ENCODE measurements at places on chromosomes 7 and 10.

GRCh38 chr7:120360918-120361317, 87.9 kb downstream of the KCND2 start:
- DNase-seq, result no peak

- DNase-seq, result no peak
Observed at GRCh38 chr7:29318853-29319718, 124.5 kb downstream of the CHN2 start.

- DNase-seq, result no peak
Observed at GRCh38 chr7:98238976-98239375, 13.1 kb downstream of the TECPR1 start.

GRCh38 chr10:23106331-23107072, 11.1 kb downstream of the MSRB2 start:
- no peak for DNase-seq

DNA sequence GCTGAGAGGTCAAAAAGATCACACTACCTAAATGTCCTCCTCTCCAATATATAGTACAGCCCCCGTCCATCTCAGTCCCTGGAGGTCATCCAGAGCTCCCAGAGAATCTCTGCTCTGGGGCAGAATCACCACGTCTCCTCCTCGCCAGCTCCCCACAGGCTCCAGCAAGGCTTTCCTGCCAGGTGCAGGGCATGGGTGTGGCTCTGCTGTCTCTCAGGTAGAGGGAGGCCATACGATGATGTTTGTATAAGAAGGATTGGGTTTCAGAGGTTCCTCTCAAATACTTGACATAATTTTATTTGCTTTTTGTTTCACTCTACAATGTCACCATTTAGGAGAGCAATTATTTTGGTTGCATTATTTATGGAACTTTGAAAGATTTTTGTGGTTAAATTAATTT, 98.3 kb upstream of the PRSS58 start:
- no peak for DNase-seq

DNA sequence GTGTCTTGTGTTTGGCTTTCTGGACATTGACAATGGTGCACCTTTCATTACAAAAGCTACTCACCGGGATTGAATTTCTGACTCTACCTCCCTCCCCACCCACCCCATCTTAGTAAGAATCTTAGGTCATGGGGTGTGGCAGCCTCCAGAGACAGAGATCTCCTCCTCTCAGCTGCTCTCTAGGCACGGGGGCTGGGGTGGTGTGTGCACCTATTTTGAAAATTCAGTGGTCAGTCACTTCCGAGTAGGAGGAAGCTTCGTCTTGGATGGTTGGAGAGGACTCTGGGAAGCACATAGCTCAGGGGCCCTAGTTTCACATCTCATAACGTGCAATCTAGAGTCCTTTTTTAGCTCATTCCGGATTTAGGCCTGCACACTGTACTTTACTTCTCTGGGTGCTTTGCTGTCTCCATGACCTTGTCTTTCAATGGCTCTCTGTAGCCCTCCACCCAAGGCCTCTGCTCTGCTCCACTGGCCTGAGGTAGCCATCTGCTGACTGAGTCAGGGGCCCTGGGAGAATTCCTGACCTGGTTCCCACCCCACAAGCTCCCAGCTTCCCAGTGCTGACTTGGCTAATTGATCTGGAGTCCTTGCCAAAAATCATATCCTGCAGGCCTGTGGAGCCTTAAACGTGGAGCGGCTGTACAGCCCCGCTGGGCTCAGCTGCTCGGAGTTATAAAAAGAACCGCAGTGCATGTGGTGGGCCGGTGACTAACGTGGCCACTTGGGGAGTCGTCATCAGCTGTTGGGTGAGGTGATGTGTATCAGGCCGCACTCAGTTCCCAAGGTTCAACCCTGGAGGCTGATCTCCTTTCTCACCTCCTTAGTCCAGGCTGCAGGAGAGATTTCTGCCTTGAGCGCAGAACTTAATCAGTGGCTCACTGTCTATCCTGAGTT, 19.3 kb upstream of the ADAMTS14 start:
- DNase-seq, result no peak

DNA sequence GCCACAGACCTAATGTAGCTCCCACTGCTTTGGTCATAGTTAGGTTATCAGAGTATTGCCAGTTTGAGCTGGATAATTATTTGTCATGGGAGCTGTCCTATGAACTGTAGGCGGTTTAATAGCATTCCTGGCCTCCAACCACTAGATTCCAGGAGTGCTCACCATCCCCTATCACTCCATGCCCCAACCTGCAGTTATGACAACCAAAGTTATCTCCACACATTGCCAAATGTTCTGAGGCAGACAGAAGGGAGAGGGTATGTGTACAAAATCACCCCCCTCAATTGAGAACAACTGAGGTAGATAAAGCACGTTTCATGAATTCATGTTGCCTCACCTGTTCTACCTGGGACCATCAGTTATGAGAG, 119.0 kb upstream of the CACUL1 start:
- DNase-seq, result no peak

DNA sequence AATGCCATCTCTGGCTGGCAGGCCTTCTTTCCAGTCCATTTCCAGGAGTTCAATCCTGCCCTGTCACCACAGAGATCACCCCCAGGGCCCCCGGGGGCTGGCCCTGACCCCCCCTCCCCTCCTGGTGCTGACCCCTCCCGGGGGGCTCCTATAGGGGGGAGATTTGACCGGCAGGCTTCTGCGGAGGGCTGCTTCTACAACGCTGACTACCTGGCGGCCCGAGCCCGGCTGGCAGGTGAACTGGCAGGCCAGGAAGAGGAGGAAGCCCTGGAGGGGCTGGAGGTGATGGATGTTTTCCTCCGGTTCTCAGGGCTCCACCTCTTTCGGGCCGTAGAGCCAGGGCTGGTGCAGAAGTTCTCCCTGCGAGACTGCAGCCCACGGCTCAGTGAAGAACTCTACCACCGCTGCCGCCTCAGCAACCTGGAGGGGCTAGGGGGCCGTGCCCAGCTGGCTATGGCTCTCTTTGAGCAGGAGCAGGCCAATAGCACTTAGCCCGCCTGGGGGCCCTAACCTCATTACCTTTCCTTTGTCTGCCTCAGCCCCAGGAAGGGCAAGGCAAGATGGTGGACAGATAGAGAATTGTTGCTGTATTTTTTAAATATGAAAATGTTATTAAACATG, 6.0 kb downstream of the CHPF2 start:
- no peak for DNase-seq

DNA sequence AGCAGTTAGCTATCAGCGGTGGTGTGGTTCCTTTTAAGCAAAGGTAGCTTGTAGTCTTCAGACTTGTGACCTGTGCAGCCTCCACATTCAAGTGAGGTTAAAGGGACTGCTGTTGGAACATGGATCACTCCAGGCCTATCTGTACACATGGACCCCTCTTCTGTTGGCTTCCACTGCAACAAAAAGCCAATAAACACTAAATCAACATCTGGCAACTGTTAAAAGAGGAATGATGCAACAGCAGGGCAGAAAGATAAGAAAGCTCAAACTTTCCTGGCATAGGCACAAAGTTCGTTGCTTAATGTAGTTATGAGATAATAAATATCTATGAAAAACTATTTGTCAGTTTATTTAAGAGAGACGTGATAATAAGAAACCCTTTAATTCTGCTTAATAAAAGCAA, 4.0 kb upstream of the MINPP1 start:
- no peak for DNase-seq

- no peak for DNase-seq
Observed at GRCh38 chr7:31004393-31004792, 40.6 kb downstream of the GHRHR start.

DNA sequence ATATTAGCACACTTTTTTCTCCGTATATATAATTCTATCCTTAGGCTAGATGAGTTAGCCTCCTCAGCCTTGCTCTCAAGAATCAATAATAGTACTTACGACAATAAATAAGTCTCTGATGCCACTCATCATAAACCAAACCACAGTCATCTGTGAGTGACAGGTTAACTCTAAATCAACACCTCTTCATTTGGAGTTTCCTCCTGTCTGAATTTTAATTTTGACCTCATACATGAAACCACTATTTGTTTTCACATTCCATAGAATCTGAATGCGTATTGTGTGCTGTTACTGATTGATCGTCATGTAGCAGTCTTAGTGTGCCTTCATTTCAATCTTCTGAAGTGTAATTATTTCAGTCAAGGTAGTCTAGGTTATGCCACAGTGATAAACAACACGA, 85.8 kb downstream of the HGF start:
- DNase-seq, result no peak

DNA sequence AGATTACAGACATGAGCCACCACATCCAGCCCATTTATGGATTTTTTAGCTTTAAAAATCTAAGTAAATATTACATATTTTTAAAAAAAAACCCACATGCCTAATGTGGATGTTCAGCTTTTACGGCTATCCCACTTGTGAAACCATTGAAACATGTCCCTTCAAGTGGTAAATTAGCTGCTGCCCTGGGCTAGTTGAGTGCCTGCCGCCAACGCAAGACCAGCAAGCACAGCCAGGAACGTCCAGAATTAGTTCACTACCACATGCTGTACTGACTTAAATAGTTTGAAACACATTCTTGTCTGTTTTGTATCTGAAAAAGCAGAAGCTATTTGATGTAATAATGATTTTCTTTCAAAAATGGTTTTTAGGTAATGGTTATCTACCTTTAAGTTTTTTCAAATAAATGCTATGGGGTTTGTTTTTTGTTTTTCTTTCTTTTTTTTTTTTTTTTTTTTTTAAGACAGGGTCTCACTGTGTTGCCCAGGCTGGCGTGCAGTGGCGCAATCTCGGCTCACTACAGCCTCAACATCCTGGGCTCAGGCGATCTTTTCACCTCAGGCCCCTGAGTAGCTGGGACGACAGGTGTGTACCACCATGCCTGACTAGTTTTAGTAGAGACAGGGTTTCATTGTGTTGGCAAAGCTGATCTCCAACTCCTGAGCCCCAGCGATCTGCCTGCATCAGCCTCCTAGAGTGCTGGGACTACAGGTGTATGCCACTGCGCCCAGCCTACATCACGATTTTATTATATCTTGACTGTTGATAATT, 57.0 kb downstream of the KLRG2 start:
- DNase-seq, result no peak

GRCh38 chr7:145360511-145361100, 524.8 kb upstream of the TPK1 start:
- no peak for DNase-seq

- no peak for DNase-seq
Observed at GRCh38 chr10:104123397-104123796, 1.4 kb downstream of the SFR1 start.

DNA sequence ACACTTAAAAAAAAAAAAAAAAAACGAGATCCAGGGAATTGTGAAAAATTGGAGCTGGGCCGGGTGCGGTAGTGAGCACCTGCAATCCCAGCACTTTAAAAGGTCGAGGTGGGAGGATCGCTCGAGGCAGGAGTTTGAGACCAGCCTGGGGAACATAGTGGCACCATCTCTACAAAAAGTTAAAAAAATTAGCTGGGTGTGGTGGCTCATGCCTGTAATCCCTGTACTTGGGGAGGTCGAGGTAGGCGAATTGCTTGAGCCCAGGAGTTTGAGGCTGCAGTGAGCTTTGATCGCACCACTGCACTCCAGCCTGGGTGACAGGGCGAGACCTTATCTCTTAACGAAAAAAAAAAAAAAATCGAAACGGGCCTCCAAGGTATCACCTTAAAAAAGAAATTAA, 2.0 kb downstream of the CLDN4 start:
- DNase-seq, result no peak

DNA sequence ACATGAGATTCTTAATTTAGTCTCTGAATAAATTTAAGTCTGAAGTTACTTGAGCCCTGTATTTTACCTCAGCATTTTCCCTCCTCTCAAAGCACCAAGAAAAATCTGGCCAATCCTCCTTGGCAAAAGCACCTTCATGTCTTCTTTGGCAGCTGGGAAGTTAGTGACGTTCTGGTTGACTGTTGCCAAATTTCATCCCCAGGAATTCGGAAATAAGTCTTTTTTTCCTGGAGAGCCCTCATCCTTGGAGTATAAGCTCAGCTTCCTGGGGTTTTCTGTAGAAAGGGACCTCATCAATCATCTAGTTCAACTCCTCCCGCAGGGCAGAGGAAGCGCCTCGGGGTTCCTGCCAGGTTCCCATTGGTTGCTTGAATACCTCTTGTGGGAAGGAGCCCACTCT, 377.6 kb downstream of the PHTF2 start:
- no peak for DNase-seq

GRCh38 chr10:89469517-89469916, 55.1 kb downstream of the IFIT5 start:
- no peak for DNase-seq

DNA sequence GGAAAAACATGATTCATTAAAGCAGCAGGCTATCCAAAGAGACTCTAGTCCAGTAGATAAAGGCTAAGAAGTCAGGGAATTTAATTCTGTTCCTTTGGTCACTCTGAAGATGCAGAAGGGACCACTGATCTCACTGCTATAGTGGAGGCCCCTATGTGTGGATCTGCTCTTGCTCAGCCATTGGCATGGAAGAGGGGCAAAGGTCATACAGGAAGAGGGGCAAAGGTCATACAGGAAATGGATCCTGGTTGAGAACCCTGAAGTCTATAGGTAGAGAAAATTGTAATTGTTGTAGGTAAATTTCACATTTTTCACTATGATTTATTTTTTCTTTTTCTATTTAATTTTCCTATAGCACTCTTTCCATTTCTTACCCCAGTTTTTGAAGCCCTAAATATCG, 21.6 kb downstream of the OR2AE1 start:
- no peak for DNase-seq

- DNase-seq, result no peak
Observed at GRCh38 chr10:119893845-119894427, 1.4 kb downstream of the SEC23IP start.

DNA sequence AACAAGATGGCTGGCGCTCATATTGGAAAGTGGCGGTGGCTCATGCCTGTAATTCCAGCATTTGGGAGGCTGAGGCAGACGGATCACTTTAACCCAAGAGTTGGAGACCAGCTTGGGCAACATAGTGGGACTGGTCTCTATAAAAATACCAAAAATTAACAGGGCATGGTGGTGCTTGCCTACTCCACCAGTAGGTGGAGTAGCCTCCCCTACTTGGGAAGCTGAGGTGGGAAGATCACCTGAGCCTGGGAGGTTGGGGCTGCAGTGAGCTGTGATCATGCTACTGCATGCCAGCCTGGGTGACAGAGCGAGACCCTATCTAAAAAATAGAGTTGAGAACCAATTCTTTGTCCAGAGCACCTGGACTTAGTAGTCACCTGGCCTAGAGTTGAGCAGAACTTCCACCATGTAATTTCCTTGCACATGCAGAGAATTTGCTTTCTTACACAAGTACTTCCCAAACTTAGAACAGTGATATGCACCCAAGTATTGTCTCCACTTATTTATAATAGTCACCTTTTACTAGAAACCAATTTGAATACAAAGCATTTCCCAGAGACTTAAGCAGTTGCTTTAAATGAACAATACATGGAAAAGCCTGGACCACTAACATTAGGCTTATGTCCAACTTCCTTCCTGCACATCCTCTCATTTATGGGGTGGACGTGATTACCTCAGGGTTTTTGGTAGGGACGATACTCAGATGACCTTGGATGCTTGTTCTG, 15.9 kb downstream of the LAMB4 start:
- DNase-seq, result no peak

- no peak for DNase-seq
Observed at GRCh38 chr7:108592646-108593201, 23.1 kb downstream of the DNAJB9 start.

GRCh38 chr7:137881607-137882260, 35.0 kb upstream of the DGKI start:
- DNase-seq, result no peak

- no peak for DNase-seq
Observed at GRCh38 chr10:94859086-94859485, 79.4 kb upstream of the CYP2C9 start.

- no peak for DNase-seq
Observed at GRCh38 chr10:13087986-13088618, 11.9 kb upstream of the OPTN start.

Measured in CD4-positive, alpha-beta T cell treated with Interleukin-15 for 1 hour (primary cell).